Stimulated activated CD4-positive, alpha-beta T cell treated with anti-CD3 and anti-CD28 coated beads, TNF-alpha, amount 100 ng/mL, for 4 hours (primary cell): ENCODE measurements at places on chromosomes 2 and 18.

GRCh38 chr2:73893764-73894474, 1.1 kb downstream of the ACTG2 start:
- DNase-seq, result no peak

- DNase-seq, result no peak
Measured at GRCh38 chr18:30094556-30094955, 948.0 kb downstream of the DSC3 start.

DNA sequence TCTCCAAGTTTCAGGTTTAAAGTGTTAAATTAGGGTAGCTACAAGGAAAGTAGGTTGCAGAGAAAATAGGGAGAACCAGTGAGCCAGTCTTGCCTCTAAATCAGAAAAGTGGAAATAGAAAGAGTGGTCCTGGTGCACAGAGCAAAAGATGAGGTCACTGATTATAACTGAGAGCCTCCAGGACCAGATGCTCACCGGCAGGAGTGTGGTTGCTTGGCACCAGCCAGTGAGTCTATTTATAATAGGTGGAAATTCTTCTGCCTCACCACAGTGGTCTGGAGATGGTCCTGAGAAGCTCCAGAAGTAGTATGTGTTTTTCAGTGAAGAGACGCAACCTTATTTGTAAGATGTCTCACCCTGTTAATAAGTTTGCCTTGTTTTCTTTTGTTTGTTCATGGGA, 373.9 kb upstream of the KCNJ3 start:
- DNase-seq, result no peak

GRCh38 chr2:168718622-168719021, 83.8 kb upstream of the NOSTRIN start:
- no peak for DNase-seq

DNA sequence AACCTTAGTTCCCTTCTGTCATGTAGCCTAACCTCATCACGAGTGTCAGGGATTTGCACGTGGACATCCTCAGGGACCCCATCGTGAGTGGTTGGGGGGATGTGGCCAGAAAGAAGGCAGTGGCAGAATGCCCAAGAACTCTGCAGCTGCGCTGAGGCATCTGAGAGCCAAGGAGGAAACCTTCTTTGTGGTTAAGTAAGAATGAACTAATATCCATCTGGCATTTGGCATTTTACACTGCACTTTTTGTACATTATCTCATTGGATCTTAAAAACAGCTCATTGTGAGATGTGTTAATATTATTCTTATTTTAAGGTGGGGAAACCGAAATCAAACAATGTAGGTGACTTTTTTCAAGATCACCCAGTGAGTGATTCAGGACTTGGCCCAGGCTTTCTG, 32.6 kb upstream of the APCDD1 start:
- DNase-seq, result no peak

DNA sequence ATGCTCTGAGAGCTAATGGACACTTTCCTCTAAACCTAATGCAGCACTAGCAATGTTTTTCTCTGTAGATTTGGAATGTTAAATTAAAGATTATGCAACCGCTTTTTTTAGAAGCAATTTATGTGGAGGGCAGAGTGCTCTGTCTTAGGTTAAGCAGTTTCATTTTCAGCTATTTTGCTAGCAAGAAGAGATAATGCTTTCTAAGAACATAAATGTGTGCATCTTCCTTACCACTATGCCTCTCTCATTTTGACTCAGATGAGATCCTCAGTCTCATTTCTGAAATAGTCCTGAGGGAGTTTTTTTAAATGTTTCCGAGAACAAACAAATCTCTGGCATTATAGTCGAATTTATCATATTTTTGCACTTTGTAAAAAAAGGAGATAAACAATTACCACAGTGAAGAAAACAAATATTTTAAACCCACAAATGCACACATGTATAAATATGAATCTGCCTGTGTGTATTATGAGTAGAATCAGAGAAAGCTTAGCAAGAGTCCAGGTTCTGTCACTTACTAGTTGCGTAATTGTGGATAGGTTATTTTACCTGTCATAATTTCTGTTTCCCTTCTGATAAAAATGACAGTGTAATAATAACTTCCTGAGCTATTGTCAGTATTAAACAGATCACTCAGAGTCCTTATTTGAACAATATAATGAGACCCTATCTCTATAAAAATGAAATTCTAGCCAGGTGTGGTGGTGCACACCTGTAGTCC, 207.7 kb upstream of the CRIM1 start:
- no peak for DNase-seq

DNA sequence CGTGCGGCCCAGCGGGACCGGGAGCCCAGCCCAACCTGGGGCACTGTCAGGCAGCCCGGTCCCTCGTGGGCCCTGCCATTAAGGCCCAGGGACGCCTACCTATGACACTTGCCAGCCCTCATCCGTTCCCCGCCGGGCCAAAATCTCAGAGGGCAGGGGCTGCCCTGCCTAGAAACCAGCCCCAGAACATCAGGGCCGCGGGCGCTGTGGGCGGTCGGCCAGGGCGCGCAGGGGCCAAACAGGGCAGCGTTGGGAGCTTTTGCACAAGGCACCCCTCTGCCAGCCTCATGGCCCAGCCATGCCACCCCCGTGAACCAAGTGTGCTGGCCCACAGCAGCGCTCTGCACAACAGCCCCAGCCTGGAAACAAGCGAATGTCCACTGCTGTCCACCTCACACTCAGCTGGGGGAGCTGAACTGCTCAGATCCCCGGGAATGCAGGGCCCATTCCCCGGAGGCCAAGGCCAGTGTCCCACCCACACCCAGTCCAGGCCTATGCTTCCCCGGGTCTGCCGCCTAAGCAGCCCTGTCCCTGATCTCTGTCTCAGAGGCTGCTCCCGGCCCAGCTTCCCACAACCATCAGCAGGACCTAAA, 3.5 kb upstream of the NEURL3 start:
- no peak for DNase-seq
